ENCODE measurements at places on chromosomes 6 and 20.

- peaks cover 11% of the 10 kb centered on the region for H3K4me1 ChIP-seq
- H3K4me3 ChIP-seq = no peak overlapping the region
- no peaks in the 10 kb centered on the region for H3K27me3 ChIP-seq
- H3K27ac ChIP-seq = peak overlapping the region; percentile 5
- DNase-seq = peak; percentile 55
These were observed 113.1 kb upstream of the ZNF217 start for GRCh38 chr20:53706466-53707370.

GRCh38 chr6:57017069-57017468 lies 29.4 kb upstream of the KIAA1586 start:
- no peaks in the 10 kb centered on the region for H3K4me1 ChIP-seq
- H3K27me3 ChIP-seq = no peaks in the 10 kb centered on the region
- no peak overlapping the region for H3K27ac ChIP-seq
- H3K4me3 ChIP-seq = no peak overlapping the region

DNA sequence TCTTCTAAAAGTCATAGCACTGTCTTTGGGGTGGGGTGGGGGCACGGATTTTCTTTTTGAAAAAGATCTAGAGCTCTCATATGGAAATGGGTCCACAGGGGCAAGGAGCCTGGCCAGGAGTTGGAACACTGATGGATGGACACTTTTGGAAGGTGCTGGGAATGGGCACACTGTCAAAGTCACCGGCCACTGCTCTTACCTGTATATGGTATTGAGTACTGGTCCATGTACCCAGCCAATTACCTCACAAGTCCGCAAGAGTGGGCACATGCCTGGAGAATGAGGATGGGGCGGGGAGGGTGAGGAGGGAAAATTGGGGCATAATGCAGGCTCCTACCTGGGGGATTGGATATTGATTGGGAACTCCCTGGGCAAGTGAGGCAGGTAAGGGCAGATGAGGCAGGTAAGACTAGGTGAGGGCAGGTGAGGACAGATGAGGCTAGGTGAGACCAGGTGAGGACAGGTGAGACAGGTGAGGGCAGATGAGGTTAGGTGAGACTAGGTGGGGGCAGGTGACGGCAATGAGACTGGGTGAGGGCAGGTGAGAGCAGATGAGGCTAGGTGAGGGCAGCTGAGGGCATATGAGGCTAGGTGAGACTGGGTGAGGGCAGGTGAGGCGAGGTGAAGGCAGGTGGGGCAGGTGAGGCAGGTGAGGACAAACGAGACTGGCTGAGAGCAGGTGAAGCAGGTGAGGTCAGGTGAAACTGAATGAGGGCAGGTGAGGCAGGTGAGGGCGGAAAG lies 167.9 kb downstream of the NRN1 start:
- no peaks in the 10 kb centered on the region for H3K36me3 ChIP-seq
- DNase-seq = no peak
- H3K27me3 ChIP-seq = peaks cover 7% of the 10 kb centered on the region
- H3K27ac ChIP-seq = no peak overlapping the region
- no peak overlapping the region for H3K4me3 ChIP-seq

- H3K36me3 ChIP-seq = no peaks in the 10 kb centered on the region
- DNase-seq = no peak
- no peaks in the 10 kb centered on the region for H3K4me1 ChIP-seq
These were observed 46.8 kb downstream of the PCNA start for GRCh38 chr20:5072756-5073659.

DNA sequence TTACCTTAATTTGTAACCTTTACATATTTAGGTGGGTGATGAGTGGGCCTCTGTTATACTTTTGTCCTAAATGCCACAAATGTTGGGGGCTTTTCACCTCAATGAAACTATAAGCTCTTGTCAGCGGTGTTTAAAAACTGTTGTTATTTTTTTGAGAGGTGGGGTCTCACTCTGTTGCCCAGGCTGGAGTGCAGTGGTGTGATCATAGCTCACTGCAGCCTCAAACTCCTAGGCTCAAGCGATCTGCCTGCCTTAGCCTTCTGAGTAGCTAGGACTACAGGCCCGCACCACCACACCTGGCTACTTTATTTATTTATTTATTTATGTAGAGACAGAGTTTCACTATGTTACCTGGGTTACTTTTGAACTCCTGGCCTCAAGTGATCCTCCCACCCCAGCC lies 66.7 kb downstream of the ZDHHC14 start:
- H3K27ac ChIP-seq = no peak overlapping the region
- H3K27me3 ChIP-seq = no peaks in the 10 kb centered on the region
- H3K36me3 ChIP-seq = no peaks in the 10 kb centered on the region
- peaks cover 6% of the 10 kb centered on the region for H3K4me1 ChIP-seq
- no peak overlapping the region for H3K4me3 ChIP-seq

DNA sequence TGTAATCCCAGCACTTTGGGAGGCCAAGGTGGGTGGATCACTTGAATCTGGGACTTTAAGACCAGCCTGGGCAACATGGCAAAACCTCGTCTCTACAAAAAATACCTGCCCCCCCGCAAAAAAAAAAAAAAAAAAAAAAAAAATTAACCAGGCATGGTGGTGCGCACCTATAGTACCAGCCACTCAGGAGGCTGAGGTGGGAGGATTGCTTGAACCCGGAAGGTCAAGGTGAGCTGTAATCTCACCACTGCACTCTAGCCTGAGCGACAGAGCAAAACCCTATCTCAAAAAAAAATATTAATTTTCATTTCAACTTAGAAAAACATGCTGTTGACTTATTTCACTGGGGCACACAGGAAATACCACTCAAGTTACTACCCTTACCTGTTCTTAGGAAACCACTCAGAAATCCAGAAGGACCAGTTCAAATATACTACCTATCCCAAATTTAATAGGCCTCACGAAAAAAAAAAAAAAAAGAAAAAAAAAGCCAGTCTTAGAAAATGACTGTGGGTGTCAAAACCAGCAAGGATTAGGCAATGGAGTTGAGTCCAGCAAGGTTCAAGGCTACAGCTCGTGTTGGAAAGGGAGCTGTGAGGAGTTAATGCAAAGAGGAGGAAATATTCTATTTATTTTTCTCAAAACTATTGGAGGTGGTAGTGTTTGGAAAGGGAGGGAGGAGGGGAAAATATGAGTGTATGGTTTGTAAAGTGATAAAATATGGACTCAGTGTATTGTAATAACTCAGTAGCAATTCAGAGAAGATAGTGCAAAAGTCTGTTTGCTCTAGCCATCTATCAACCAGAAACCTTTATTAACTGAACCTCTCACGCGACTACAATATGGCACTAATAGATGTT lies 33.9 kb upstream of the PIM1 start:
- H3K27ac ChIP-seq = peak overlapping the region; percentile 96
- H3K4me3 ChIP-seq = no peak overlapping the region
- peaks cover 43% of the 10 kb centered on the region for H3K4me1 ChIP-seq
- no peaks in the 10 kb centered on the region for H3K27me3 ChIP-seq

GRCh38 chr6:35185971-35186370 lies 27.8 kb upstream of the SCUBE3 start:
- no peak for DNase-seq
- no peaks in the 10 kb centered on the region for H3K27me3 ChIP-seq
- peak overlapping the region; percentile 77 for H3K27ac ChIP-seq
- H3K4me1 ChIP-seq = peaks cover 44% of the 10 kb centered on the region
- no peak overlapping the region for H3K4me3 ChIP-seq

DNA sequence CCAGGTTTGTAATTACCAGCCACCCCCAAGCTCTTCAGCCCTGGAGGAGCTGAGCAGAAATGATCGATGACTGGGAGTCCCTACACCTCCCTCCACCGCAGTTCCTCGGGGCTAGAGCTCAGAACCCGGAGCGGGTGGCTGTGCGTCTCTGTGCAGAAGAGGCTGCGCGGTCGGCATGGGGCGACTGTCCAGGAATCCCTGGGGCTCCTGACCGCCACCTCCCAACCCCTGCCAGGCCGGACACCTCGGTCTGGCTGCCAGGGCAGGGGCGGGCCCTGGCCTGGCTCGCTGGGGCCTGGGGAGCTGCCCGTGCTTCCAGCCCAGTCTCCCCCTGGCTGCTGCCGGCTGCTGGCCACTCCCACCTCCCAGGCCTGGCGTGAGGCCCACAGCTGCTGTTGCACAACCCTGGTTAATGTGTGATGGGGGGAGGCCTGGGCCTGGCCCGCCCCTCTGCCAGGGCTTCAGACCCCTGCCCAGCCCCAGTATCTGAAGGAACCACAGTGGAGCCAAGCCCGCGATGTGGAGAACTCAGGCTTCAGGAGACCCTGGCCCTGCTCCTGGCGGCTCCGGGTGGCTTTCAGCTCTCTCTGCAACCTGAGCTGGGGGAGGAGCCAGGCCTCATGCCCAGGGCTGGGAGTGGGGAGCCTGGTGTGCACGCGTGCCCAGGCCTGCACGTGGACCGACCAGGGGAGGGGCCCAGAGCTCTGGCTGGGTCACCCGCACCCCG lies 1.2 kb downstream of the SLC2A4RG start:
- H3K4me3 ChIP-seq = peak overlapping the region; percentile 67
- peak; percentile 94 for DNase-seq
- H3K4me1 ChIP-seq = peaks cover 19% of the 10 kb centered on the region
- peak overlapping the region; percentile 64 for H3K27ac ChIP-seq

All from cardiac muscle cell (in vitro differentiated cells and primary cell).